Stimulated activated CD4-positive, alpha-beta T cell treated with anti-CD3 and anti-CD28 coated beads, Interleukin-1b, Interleukin-23, amount 100 ng/mL, for 4 hours (primary cell): ENCODE measurements at places on chromosomes 16 and 17.

DNA sequence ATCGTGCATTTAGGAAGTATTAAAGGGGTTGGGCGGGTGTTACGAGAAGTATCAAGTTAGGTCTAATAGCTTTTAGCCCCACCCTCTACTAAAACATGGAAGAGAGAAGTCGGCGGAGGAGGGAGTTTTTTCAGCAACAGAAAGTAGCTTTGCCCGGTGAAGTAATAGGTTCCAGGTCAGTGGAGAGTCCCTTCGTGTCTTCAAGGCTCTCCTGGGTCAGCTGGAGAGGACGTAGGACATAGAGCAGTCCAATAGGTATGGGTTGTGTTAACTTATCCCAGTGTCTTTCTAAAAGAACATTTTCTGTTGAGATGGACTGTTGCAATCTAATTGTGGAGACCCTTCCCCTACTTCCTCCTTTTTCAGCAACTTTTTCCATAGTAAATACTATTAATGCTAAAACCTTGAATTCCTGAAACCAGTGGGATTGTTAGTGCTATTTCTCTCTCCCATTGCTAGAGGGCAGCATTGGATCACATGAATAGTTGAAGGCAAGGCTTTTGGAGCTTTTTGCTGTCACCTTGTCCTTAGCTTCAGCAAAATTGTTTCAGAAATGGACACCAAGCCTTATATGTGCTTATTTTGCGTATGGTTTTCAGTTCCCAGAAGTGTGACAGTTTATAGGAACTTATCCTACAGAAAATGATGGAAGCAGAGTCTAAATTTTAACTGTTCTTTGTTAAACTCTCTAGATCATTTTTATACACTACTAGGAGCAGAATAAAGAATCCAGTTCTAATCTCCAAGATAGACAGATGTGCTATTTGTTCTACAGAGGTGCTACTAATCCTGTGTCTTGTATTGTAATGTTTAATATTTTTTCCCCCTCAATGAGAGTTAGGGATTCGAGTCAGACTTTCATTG lies 38.4 kb downstream of the UTP18 start:
- DNase-seq, result no peak

GRCh38 chr17:83054518-83055125 lies 24.8 kb upstream of the METRNL start:
- no peak for DNase-seq

DNA sequence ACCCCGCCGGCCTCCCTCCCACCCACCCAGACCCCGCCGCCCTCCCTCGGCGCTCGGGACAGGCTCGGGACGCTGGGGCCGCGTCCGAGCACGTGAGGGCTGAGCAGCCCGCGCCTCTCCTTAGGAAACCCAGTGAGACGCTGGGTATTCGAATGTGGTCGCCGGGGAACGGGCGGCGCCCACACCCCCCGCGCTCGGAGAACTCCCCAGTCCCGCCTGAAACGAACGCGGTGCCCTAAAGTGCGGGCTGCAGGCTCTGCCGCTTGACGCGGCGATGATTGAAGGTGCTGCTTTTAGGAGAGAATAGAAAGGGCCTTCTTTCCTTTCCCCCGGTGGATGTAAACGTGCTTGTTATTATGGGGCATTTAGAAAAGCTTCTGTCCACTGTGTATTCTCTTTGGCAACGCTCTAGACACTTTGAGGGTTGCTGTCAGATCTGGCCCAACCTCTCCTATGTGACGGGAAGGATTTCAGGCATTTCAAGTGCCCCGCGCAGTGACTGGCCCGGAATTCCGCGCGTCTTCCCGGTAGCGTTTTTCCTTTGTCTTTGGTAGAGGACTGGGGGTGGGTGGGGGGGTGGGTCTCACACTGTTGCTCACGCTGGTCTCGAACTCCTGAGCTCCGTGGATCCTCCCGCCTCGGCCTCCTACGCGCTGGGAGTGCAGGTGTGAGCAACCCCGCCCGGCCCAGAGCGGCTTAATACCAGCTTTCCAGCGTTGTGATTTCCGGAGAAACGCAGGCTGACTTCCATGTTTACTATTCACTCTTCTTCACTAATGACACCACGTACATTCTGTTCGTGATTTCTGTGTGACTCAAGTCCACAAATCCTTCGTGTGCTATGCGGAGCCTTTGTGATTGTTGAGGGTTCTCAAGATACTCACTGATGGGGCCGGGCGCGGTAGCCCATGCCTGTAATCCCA lies 21.8 kb upstream of the FOXK2 start:
- DNase-seq, result no peak

- DNase-seq, result no peak
Measured at GRCh38 chr17:29151567-29151966, 28.6 kb downstream of the MYO18A start.

DNA sequence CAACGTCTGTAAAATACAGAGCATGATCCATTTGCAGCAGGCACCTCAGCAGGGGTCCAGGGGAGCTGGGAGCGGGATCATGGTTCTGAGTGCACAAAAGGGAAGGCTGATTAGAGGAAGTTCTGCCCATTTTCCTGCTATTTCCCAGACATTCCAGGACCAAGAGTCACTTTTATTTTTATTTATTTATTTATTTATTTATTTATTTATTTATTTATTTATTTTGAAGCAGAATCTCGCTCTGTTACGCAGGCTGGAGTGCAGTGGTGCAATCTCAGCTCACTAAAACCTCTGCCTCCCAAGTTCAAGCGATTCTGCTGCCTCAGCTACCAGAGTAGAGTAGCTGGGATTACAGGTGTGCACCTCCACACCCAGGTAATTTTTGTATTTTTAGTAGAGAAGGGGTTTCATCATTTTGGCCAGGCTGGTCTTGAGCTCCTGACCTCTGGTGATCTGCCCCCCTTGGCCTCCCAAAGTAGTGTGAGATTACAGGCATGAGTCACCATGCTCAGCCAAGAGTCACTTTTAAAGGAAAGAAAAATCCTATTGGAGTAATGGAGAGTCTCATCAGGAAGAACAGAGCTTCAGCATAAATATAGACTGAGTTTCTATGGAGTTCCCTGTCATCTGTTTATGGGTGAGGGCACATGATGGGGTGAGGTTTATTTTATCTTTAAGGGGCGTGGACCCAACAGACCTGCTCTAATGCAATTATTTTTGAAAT lies 355.2 kb downstream of the HAPSTR1 start:
- DNase-seq, result no peak

- no peak for DNase-seq
Measured at GRCh38 chr17:45761957-45762565, 22.1 kb upstream of the CRHR1 start.

DNA sequence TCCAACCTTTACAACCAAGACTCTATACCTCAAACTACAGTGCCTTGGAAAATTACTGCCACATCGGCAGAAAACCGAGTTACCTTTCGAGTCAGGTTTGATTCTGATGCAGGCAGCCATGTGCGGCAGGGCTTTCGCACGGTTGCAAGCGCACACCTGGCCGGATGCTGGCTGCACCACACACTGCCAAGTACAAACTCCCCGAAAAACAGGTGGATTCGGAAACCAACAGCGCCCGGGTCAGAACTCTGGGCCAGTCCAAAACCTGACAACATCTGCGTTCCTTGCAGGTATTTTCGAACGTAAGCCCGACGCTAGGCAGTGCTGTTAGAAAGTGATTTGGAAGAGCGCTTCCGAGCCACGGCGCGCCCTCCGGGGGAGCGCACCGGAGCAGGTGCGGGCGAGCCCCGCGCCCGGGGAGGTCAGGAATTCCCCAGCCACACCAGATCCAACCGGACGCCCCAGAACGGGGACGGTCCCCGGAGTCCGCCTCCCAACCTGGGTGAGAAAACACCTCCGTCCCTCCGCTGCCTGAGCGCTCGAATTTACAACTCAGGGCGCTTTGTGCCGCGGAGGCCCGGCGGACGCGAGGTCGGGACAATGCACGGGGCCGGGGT lies 1.2 kb downstream of the USP7 start:
- DNase-seq, result peak; percentile 45

DNA sequence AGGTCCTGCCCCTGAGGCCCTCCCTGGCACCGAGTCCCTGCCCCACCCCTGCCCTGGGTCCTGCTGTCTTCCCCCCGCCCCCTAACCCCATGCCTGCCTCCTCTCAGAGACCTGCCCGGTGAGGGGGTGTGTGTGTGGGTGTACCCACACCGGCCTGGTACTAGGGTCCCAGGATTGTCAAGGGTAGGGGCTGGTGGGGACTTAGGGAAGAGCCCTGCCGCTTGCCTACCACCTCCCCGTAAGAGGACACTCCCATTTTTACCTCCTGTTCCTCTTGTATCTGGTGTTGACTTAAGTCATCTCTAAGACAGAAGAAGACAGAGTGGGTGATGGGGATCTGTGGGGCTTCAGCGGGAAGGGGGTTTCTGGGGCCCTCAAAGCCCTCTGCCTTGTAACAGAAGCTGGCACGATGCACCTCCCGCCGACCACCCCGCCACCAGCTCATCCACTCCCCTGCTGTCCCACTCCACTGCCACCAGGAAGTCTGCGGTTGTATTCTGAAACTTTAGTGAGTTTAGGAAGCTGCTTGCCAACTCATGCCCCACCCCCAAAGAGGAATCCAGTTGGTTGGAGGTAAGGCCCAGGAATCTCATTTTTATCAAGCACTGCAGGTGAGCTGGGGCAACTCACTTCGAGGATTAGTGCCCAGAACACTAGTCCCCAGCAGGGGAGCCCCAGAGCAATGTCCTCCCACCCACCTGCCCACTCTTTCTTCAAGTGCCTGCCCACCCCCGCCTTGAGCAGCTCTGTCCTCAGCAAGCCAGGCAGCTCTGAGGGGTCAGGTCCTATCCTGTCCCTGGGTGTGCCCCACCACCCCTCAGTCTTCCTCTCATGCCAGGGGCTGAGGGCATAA lies 5.6 kb downstream of the SPATA32 start:
- no peak for DNase-seq

DNA sequence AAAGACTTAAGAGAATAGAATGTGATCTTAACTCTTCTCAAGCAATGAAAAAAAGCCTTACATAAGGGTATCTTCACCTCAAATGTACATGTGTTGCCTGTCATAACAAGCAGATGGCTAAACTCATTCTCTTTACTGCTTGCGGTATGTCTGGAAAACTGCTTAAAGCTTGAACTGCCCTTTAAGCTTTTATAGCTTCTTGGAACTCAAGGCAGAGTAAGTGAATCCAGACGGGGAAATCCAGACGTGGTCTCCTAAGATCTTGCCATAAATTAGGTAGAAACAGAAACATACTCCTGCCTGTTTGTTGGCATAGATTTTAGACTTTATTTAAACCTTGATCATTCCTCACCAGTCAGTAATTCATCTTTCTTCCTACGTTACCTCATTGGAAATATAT lies 19.6 kb downstream of the CLUAP1 start:
- DNase-seq, result no peak

DNA sequence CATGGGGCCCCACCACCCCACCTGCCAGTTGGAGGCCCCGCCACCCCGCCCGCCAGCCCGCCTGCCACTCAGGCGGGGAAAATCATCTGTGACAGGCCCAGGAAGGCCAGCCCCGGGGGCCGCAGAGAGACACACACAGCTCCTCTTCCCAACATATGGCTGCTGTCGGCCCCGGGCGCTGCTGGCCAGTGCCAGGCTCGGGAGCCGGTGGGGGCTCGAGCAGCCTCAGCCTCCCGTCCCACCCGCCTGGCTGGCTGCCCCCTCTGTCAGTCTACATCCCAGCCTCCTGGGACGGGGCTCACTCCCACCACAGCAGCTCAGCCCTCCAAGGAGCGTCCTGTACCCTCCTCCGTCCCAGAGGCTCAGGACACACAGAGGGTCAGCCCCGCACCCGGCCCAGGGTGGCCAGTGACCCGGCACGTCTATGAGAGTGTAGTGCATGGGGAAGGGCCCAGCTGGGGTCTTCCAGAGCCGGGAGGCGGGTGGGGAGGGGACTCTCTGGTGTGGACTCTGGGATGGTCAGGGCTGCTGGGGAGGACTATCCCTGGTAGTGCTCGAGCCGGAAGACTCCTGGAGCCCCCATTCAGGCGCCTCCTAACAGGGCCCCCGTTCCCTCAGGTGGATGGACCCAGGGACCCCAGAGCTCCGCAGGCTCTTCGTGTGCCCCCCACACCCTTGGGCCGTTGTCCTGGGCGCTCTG lies 3.6 kb upstream of the PRR35 start:
- DNase-seq, result no peak
